ENCODE measurements at places on chromosomes 7 and 10.

- DNase-seq: no peak
Measured at GRCh38 chr7:46032942-46033341, 111.9 kb upstream of the IGFBP3 start.

- DNase-seq: no peak
Measured at GRCh38 chr10:18369859-18370473, 229.7 kb downstream of the CACNB2 start.

GRCh38 chr10:83574770-83575169 is 564.5 kb upstream of the GHITM start:
- no peak for DNase-seq

DNA sequence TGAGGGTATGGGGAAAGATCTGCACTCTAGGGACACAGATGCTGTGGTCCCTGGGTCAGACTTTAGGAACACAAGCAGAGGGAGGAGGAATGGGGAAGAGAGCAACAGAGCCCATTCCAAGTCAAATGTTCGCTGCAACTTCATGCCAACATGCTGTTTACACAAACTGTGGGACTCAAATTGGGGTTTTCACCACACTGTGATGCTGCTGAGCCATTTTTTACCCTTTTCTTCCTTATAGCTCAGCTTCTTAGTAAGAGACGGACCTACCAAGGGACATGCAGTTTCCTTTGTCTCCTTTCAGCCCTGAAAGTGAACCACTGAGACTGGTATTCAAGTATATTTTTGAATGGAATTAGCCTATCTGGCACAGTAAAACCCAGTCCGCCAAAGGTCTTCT is 64.3 kb upstream of the AGK start:
- DNase-seq: no peak

GRCh38 chr7:37488163-37488764 is 39.6 kb upstream of the ELMO1 start:
- no peak for DNase-seq

GRCh38 chr10:78654047-78654590 is 414.6 kb upstream of the ZMIZ1 start:
- no peak for DNase-seq

- no peak for DNase-seq
Measured at GRCh38 chr7:7567898-7568531, 1.3 kb downstream of the MIOS start.

- no peak for DNase-seq
Measured at GRCh38 chr7:27901028-27901760, 161.2 kb downstream of the TAX1BP1 start.

GRCh38 chr7:68432585-68432984 is 1165.7 kb upstream of the AUTS2 start:
- no peak for DNase-seq

DNA sequence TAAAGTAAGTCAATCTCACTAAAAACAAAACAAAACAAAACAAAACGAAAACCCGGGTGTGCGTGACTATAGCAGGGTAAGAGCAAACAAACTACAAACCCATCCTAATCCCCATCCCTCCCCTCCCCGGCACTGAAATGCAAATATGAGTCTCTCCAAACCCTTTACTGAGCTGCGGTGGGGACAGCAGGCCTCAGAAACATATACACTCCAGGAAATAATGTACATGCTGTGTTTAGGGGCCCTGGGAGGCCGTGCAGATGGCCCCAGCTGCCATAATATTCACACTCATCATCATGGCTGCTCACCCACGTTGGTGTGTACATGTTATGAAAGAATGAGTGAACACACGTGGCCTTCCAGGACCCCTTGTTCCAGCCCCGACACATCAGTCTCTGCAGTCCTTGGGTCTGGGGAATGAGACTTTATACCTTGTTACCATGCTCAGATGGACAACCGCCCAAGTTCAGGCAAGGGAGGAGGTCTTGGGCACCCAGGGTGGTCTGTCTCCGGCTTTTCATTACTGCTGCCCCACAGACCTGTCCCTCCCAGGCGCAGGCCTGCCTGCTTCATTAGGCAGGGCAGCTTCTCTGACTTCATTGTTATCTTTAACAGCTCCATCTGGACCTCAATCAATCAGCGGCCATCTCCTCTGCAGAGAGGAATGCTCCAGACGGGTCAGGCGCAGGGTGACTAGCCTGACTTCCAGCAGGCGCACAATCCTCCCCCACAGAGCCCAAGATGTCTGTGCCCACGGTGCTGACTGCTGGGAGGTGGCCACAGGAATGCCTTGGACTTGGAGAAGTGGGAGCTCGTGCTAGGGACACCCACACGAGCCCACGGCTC is 20.6 kb downstream of the HSPA12A start:
- no peak for DNase-seq

GRCh38 chr10:12629767-12630165 is 280.4 kb downstream of the CAMK1D start:
- DNase-seq: no peak

DNA sequence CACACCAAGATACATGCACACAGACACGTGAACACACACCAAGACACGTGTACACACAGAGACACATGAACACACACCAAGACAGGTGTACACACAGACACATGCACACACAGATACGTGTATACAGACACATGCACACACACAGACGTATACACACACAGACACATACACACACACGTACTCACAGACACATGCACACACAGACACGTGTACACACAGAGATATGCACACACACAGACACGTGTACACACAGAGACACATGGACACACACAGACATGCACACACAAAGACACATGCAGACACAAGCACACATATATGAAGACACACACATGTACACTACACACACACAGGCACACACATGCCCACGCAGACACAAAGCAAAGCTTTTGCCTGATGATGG is 134.6 kb downstream of the TCERG1L start:
- DNase-seq: no peak

DNA sequence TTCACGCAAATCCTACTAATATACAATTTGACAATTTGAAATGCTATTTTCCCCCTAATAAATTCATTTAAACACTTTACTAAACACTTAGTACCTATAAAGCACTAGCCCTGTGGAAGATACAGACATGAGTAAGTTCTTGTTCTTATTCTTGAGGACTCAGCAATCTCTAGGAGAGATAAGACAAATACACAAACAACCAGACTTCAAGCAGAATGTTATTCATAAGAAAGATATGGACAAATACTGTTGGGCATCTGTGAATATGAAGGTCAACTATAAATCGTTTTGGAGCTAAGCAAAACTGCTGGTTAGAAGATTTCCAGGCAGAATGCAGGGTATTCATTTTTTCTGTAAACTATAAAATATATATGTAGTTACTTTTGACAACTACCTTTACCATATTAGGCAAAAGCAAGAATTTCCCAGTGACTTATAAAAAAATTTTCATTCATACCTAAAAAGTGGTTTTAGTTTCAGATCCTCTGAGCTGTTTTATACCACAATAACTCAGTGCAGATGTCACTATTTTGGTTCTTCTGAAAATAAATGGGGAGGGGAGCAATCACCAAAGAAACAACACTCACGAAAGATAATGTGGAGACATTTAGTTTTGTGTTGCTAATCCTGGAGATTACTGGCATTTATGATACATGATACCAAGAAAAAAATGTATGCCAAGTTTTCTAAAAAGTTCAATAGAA is 3.8 kb downstream of the VPS41 start:
- no peak for DNase-seq

DNA sequence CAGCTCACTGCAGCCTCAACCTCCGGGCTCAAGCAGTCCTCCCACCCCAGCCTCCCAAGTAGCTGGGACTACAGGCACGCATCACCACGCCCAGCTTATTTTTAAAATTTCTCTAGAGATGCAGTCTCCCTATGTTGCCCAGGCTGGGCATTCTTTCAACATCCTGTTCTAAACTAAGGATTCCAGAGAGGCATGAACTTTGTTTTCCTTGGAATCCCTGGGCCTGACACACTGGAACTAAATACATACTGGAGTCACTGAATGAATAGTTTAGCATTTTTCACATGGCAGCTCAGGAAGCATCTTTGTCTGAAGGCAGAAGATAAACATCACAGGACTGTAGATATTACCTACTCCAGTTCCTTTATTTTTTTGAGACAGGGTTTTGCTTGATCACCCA is 108.7 kb downstream of the ITIH5 start:
- no peak for DNase-seq

- no peak for DNase-seq
Measured at GRCh38 chr10:72855129-72855528, 38.4 kb upstream of the OIT3 start.

DNA sequence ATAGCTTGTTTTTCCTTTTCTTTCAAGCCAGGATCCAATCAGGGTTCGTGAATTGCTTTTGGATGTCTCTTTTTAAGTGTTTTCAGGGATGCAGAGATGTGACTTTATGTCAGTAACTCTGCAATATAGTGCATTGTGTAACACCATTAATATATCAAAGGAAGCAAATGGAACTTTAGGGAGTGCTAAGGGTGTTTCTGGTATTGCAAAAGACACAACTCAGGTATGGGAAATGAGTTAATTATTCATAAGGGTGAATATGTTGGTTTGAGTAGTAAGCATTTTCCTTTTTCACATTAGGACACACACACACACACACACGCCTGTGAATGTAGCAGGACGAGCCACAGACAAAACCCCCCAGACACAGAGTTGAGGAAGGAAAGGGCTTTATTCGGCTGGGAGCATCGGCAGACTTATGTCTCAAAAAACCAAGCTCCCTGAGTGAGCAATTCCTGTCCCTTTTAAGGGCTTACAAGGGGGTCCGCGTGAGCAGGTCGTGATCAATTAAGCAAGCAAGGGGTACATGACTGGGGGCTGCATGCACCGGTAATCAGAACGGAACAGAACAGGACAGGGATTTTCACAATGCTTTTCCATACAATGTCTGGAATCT is 31.8 kb upstream of the GSDME start:
- DNase-seq: no peak

- DNase-seq: no peak
Measured at GRCh38 chr7:155425887-155426286, 32.0 kb upstream of the EN2 start.

DNA sequence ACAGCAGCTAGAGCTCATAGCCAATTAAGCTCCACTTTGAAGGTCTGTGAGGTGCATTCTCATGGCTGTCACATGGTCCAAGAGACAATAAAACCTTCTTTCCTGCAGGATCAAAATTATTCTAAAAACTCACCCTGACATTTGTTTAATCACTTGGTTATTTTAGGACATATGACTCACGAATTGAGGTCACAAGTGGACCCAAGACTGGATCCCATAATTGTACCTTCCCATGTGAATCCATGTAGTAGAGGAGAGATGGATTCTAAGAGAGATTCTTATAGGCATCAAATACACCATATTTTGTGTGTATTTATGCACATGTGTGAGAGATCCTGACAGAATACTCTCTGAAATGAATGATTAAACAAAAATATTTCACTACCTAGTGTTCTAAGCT is 18.1 kb downstream of the POLR1F start:
- no peak for DNase-seq

GRCh38 chr10:110399106-110399964 is 94.6 kb upstream of the SMNDC1 start:
- no peak for DNase-seq

GRCh38 chr10:48772059-48772458 is 87.4 kb downstream of the WDFY4 start:
- no peak for DNase-seq

- no peak for DNase-seq
Measured at GRCh38 chr7:43294080-43294630, 181.7 kb downstream of the HECW1 start.

- no peak for DNase-seq
Measured at GRCh38 chr7:140643416-140643815, 2.8 kb upstream of the DENND2A start.

DNA sequence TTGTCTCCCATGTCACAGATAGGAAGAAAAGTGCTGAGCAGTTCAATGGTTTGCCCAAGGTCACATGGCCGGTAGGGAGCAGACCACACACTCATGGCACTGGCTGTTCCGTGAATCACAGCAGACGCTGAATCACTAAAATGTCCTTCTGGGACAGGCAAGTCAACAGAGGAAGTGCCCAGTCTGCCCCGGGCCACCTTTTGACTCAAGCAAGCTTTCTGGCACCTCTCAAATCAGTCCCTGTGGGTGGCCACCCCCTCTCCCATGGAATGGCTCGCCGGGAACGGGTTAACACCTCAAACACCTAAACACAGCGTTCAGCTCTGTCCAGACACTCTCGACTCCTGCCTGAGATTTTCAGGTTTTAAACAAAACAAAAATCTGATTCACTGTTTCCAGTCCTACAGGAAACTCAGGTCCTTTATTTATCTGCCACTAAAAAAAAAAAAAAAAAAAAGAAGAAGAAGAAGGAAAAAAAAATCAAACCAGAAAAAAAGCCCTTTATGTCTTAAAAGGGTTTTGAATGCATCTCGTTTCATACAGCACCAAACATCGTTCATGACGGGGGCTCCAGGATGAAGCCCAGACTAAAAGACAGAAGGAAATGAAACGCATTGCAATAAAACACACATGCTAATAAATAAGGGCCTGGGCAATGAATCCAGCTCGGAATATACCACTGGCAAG is 15.5 kb downstream of the CARD11 start:
- no peak for DNase-seq

- DNase-seq: no peak
Measured at GRCh38 chr7:137040745-137041144, 172.3 kb downstream of the CHRM2 start.

Measured in CD4-positive, alpha-beta T cell treated with Interferon gamma for 1 hour (primary cell).